ENCODE measurements at places on chromosomes 2 and 18.

DNA sequence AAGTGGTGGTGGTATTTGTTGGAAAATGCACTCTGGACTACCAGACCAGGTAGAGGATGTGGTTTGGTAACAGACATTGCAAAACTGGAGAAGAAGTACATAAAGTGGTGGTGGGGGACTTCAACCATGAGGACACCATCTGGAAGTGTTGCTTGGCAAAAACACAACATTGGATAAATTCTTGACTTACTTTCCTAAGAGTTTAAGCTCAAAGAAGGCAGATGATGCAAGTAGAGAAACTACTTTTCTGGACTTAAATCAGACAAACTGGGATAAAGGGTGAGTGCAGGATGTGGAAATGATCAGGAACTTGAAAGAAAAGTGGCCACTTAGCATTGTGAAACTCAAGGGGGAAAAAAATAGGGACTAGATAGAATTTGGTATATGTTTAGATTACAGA, 487.4 kb downstream of the ZEB2 start:
- no peak for DNase-seq

DNA sequence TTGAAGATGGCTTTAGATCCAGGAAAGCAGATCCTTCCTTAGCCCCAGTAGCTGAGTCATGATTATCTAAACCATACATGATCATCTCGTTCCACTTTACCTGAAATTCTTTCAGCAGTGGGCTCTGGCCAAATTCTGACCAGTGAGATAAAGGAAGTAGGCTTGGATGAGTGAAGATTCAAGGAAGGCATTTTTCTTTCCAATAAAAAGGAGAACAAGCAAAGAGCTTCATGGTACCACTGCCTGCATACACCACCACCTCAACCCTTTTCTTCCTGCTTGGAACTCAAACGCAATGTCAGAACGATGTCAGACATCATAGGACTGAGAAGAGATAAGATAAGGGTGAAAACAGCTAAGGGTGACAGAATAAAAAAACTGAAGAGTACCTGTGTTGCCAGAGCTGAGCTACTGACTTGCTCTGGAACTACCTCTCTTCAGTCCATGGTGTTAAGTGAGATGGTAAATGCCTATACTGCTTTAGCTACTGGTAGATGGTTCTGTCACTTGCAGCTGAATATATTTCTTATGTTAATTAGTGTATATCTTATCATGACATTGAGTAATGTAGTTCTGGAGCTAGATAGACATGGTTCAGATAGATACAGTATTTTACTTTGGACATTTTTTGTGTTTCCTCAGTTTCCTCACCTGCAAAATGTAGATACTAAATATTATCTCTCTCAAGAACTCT, 58.7 kb upstream of the ACVR1 start:
- no peak for DNase-seq

- DNase-seq, result no peak
Measured at GRCh38 chr2:21424375-21424774, 300.6 kb downstream of the TDRD15 start.

GRCh38 chr2:26767129-26767528, 3.0 kb downstream of the SLC35F6 start:
- DNase-seq, result no peak

DNA sequence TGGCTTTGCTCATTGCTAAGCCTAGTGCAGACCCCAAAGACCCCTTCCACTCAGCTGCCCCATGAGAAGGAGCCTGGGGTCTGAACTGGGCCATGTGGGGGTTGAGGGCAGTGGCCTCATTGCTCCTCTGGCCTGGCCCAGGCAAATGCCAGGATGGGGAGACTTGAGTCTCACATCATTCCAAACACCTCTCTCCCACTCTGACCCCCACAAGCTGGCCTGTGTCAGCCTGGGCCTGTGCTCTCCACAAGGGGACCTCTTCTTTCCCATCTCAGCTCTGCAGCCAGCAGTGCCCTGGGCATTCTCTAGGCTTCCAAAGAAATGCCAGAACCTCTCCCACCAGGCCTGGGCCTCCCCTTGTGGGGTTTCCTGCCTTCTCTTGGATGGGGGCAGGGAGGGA, 45.8 kb upstream of the OTOF start:
- no peak for DNase-seq

DNA sequence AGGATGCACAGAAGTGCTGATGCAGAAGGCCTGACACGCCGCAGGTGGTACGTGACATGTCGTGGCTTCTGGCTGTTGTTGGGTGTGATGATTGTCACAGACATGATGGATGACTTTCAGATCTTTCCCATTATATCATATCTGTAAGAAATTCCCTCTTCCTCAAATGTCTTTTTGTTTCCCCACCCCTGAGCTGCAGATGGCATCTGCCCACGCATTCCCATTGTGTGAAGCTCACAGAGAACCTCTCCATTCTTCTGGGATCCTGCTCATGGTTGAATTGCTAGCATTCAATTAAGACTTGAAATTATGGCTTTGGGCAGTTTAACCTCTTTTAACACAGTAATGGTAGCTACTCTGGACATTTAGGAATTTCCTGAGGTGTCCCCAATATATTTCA, 28.3 kb upstream of the EPHA4 start:
- DNase-seq, result no peak

DNA sequence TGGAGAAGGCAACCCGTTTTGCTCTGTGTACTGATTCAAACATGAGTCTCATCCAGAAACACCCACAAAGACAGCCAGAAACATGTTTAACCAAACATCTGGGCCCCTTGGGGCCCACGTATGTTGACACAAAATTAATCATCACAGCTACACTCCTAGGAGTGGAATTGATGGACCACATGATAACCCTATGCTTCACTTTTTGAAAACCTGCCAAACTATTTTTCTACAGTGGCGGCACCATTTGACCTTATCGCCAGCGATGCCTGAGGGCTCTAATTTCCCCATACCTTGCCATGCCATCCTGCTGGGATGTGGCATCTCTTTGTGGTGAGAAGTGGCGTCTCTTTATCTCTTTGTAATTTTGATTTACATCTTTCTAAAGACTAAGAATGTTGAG, 38.5 kb downstream of the PSMG2 start:
- DNase-seq, result no peak

GRCh38 chr2:72572501-72572900, 253.3 kb downstream of the EXOC6B start:
- no peak for DNase-seq

DNA sequence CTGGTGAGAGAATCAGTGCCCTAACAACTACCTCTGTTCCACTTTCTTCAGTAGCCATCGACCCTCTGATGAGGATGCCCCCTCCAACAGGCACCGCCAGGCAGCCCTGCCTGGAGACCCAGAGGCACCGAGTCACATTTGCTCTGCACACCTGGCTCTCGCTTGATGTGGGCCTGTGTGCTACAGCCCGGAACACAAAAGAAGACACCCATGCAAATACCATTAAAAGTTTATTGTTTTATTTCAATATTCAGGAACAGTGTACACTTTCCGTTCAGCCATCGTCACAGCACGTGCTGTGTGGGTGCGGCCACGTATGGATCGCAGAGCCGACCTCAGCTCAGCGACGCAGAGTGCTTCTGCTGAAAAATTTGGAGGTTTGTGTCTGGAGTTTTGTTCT, 154.0 kb downstream of the MBP start:
- no peak for DNase-seq

DNA sequence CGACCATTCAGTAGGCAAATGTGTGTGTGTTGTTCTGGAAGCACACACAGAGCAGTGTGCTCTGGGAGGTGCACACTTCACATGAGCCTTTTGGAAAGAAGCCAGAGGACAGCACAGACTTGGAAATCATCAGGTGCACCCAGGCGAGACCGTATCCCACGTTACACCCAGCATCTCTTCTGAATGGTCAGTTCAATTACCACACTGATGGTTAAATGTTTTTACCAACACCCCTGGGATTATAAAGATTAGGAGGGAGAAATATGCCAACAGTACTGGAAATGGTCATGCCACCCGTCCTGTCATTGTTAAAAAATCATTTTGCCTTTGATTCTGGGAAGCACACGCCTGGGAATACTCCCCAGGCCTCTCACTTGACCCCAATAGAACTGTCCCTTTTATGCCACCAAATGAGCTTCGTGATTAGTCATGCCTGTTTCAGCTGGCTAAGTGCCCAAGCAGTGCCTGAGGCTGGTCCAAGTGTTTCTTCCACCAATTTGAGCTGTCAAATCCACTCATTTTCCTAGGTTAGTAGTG, 183.7 kb downstream of the NRP2 start:
- DNase-seq, result no peak

DNA sequence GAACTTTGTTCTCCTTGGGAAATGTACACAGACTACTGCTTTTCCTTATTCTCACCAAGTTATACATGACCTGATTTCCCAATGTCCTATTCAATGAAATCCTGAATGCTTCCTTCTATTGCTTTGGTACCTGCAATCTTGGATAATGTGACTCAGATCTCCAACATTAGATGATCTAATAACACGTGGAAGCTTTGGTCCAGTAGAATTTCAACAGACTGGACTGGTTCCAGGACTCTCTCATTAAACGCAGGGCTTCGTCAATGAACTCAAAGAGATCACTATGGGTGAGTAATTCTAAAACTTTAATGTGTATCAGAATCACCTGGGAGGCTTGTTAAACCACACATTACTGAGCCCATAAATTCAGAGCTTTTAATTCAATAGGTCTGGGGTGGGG, 413.6 kb upstream of the KCNH7 start:
- no peak for DNase-seq

DNA sequence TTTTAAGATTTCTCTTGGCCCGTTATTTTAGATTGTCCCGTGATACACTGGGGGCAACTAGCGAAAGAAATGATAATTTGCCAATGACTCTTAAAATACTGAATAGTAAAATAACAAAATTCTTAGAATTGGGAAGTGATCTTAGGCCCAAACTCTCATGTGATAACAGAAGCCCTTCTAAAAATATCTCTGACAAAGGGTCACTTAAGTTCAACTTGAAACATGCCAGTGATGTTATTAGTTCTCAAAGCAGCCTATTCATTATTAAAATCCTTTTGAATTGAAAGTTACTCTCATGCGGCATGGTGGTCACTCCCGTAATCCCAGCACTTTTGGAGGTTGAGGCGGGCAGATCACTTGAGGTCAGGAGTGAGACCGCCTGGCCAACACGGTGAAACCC, 920.9 kb downstream of the NRXN1 start:
- no peak for DNase-seq

DNA sequence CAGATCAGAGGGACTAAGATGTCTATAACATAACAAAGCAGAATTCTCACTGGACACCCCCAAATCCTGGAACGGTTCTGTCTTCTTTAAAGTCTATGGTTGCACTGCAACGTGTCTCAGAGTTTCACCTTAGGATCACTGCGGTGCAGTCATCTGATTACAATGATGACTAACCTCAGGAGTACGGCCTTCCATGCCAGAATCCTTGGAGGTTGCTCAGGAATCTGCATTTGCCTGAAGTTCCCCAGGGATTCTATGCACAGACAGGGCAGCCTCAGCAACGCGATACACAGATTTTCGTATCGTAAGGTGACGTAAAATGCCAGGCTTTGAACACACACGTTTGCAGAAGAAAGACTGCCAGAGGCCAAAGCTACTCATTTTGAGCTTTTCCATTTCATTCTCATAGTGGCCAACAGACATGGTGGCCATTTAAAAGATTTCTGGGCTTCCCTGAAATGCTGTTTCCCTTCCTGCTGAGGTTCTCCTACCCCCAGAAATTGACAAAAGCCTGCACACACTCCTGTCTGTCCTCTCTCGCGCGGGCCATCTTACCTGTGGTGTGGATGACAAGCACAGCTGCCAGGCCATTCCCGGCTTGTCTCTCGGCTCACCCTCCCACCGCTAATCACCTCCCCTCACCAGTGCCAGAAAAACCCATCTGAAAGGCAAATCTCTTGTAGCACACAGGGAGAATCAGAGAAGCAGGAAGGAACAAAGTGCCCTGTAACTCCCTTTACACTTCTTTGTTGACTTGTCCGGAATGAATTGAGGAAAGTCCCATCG, 148.8 kb downstream of the ACKR3 start:
- DNase-seq, result no peak

GRCh38 chr18:11667578-11667977, 21.5 kb upstream of the GNAL start:
- DNase-seq, result no peak

DNA sequence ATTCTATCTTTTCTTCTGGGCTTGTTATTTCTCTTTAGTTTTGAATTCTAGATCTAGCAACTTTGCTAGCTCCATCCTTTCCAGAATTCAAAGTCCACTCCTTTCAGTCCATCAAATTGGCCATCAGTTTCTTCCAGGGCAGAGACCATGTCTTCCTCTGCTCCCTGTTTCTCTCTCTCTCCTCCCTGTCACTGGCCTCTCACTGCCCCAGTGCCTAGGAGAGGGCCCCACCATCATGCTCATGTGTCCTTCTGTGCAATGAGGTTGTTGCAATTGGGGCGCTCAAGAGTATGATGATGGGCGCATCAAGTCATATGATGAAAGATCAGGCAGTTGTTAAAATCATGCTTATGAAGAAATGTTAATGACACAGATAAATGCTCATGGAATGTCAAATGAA, 159.2 kb upstream of the HS6ST1 start:
- DNase-seq, result no peak

DNA sequence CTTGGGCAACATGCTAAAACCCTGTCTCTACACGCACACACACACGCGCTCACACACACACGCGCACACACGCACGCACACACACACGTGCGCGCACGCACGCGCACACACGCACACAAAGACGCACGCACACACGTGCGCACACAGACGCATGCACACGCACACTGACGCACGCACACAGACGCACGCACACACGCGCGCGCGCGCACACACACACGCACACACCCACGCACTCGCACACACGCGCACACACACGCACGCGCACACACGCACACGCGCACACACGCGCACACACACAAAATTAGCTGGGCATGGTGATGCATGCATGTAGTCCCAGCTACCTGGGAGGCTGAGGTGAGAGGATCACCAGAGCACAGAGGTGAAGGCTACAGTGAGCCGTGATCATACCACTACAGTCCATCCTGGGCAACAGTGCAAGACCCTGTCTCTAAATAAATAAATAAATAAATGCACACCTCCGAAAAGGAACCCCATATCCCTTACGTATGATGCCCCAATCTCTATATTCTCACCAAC, 8.1 kb upstream of the IAH1 start:
- no peak for DNase-seq

DNA sequence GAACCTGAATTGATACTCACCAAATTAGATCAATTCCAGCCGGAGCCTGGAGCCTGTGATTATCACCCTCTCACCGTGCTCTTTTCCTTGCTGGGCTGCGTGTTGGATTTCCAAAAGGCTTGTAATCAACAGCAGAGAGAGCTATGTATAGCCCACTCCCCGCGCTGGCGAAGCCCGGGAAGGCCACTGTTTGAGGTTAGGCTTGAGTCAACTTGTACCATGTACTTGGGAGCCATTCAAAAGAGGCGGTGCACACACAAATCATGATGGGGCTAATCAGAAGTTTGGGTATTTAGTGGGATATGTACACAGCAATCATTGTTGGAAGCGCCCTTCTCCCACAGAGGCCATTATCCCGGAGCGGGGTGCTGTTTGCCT, 151.6 kb downstream of the GLI2 start:
- peak; percentile 76 for DNase-seq

GRCh38 chr2:176446718-176447414, 177.6 kb downstream of the MTX2 start:
- DNase-seq, result no peak

Measured in femur (tissue), 1 donor.